Activated naive CD4-positive, alpha-beta T cell treated with anti-CD3 and anti-CD28 coated beads for 36 hours (primary cell): ENCODE measurements at places on chromosomes 6 and 20. TPM values are rescaled to one million over a fixed set of nuclear protein-coding genes. Genes with fewer than 3 reads are reported as not detected.

Gene CNR1
- total RNA-seq: not detected

Gene REM1
- total RNA-seq: not detected

DNA sequence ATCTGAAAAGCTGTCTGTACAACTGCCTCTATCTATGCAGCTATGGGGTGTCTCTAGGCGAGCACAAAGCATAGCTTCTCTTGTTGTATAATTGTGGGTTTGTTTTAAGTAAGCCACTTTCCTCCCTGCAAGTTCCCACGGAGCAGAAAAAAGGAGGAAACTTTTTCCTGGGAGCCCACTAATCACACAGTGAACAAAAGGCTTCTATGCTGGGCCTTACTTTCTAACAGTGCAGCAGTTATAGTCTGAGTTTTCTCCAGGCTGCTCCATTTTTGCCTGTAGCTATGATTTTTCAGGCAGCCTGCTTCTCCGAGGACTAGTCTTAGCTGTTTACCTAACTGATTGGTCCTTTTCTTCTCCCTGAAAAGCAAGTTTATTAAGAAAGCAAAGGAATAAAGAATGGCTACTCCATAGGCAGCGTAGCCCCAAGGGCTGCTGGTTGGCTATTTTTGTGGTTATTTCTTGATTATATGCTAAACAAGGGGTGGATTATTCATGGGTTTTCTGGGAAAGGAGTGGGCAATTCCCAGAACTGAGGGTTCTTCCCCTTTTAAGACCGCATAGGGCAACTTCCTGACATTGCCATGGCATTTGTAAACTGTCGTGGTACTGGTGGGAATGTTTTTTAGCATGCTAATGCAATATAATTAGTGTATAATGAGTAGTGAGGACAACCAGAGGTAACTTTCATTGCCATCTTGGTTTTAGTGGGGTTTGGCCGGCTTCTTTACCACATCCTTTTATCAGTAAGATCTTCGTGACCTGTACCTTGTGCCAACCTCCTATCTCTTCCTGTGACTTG, 84.3 kb downstream of the OPRM1 start:
- DNase-seq: no peak

Gene LINC00237
- not detected for total RNA-seq

- no peak for DNase-seq
Observed at GRCh38 chr20:61520893-61521460, 268.9 kb downstream of the CDH4 start.

Gene EYS
- not detected for total RNA-seq

Gene BPIFB1
- not detected for total RNA-seq

- DNase-seq: no peak
Observed at GRCh38 chr6:72789145-72789544, 167.3 kb downstream of the KCNQ5 start.

DNA sequence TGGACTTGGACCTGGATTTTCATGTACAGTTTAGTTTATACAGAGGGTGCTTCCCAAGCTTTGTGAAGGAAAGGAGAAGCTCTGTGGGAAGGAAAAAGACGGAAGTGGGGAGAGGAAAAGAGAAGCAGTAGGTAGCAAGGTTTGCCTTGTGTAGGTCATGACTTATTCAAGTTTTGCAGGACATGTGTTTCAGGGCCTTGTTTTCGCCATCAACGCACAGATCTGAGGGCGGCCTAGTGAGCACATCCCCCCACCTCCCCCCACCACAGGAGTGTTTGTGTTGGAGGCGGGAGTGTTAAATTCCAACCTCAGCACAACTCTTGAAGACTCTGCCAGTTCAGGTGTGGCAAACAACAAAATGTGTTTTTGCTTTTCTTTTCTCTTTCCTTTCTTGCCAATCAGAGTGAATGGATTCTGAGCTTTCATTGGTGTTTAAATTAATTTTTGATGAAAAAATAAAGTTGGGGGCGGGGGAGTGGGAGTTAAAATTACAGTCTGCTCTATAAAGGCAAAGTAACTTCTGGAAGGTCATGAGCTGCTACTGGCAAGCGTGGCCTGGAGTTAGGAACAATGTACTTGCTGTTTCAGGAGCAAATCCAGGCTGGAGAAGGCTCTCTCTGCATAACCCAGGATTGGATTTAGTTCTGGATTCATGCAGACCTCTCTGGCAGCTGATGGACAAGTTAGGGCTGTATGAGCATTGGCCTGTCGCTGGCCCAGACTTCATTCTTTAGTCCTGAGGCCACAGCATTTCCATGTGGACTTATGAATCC, 338.5 kb downstream of the CD83 start:
- no peak for DNase-seq

Gene PKIB
- not detected for total RNA-seq

GRCh38 chr6:149074832-149075258, 242.7 kb upstream of the TAB2 start:
- DNase-seq: no peak

- no peak for DNase-seq
Observed at GRCh38 chr6:98486057-98486456, 348.3 kb upstream of the POU3F2 start.

GRCh38 chr20:46931699-46932098, 37.1 kb downstream of the EYA2 start:
- no peak for DNase-seq

Gene MICB
- 22.6 TPM for total RNA-seq

GRCh38 chr20:55439070-55439469, 566.2 kb downstream of the CBLN4 start:
- no peak for DNase-seq

Gene GPR6
- not detected for total RNA-seq

GRCh38 chr6:139529420-139529819, 155.0 kb upstream of the CITED2 start:
- no peak for DNase-seq

GRCh38 chr6:13120483-13121482, 207.6 kb downstream of the TBC1D7 start:
- DNase-seq: no peak

Gene PRDM13
- total RNA-seq: not detected

Gene TBXT
- total RNA-seq: not detected

- no peak for DNase-seq
Observed at GRCh38 chr6:24768361-24768760, 6.4 kb upstream of the GMNN start.

DNA sequence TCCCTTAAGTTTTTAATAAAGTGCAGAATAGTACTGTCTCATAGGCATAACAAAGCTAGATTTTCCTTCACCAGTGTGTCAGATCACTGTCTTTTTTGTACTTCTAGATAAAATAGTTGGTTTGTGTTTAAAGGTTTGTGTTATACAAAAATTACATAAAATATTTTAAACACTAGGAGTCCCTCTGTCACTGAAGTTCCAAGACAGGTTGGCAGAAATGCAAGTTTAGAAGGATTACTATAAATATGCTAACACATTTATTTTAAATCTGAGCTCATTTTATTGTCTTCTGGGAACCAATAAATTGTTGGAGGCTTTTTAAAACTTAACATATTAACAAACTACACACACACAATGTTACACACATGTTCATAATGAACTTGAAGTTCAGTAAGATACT, 30.8 kb upstream of the RUNX2 start:
- no peak for DNase-seq

DNA sequence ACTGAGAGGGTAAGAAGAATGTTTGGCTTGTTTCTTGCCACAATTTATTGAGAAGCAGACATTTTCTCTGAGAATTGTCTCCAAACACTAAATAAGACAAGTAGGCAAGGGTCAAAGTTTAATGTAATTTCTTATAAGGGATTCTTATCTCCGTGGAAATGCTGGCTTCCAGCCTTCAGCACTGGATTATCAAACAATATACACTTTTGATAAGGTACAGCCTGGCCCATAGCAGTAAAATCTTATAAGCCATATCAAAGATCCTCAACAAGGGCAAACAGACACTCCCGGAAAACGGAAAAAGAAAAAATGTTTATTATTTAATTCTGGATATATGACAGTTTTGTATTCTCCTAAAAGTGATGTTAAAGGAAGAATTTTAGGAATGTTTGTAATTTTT, 18.5 kb upstream of the ZSCAN9 start:
- no peak for DNase-seq

Gene ANGPT4
- total RNA-seq: not detected

Gene HLA-DRB5
- total RNA-seq: 0.33 TPM

GRCh38 chr6:112202639-112203341, 51.6 kb downstream of the LAMA4 start:
- no peak for DNase-seq

- peak; percentile 69 for DNase-seq
Observed at GRCh38 chr6:160534050-160534696, 129.9 kb downstream of the LPA start.

Gene ZNF391
- total RNA-seq: 3.1 TPM

DNA sequence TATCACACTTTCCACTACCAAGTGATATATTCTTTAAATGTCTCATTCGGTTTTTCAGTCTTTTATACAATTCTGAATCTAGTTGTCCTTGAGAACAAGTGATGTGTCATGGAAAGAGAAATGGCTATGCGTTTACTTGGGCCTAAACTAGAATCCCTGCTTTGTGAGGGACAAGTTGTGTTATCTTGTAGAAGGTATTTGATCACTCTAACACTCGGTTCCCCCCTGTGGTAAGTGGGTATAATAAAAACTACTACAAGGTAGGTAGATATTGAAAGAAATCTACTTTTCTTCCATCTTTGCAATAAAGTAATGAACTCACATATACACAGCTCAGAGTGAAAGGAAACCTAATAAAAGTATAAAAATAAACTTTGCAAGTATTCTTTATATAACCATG, 108.9 kb downstream of the MANEA start:
- no peak for DNase-seq

DNA sequence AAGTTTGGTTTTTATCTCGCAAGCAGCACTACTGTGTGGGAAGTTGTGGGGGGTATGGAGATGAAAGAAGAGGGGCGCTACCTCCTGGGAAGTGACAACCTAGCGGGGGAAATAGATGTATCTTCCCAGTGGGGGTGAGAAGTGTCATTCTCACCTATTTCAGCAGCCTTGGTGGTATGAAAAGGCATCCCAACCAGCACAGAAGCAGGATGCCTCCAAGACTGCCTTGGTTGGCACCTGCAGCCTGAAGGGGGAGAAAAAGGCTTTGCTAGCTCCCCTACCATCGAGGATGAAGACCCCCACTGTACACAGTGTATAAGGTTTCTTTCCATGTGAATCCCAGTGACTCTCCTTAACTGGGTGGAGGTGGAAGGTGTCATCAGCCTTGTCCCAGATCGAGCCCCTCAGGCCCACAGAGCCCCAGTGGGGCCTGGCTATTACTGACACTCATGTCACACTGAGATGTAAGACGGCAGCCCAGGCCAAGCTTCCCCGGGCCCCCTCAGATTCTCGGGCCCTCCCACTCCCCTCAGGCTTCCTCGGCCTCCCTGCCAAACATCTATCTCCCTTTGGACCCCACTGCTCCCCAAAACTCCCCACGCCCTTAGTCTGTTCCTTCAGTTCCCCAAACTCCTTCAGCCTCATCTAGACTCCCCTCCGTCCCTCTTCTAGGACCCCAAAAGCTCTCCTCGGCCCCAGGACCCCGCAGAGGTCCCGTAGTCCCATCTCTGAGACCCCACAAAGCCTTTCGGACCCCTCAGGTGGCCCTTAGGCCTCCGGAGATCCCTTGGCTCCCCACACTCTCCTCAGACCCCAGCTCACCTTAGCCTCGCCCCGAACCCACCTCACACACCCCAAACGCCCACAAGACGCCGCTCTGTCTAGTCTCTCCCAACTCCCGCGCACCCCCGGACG, 688 bp downstream of the COMMD7 start:
- peak; percentile 42 for DNase-seq

GRCh38 chr20:59935457-59936185, 2.2 kb upstream of the SYCP2 start:
- DNase-seq: no peak

DNA sequence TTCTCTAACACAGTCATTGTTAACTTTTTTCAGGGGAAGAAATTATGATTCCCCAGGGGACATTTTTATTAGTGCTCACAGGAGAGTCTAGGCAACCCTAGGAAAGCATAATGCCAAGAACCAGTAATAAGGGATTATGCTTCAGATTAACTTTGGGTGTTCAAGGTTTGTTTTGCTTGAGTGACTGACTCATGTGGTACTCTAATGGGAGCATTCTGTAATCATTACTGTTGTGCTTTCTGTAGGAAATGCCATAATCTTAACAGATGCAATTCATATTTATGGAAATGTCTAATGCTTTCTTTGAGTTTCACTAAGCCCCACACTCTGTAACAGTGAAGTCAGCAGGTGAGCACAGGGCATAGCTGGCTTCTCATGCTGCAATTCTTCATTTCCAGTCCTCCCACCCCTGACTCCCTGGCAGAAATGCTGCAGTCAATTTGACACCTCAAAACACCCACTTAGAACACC, 263.4 kb upstream of the MAN1A1 start:
- no peak for DNase-seq

Gene ADAT2
- 36.8 TPM for total RNA-seq

Gene TIAM2
- 3.0 TPM for total RNA-seq

DNA sequence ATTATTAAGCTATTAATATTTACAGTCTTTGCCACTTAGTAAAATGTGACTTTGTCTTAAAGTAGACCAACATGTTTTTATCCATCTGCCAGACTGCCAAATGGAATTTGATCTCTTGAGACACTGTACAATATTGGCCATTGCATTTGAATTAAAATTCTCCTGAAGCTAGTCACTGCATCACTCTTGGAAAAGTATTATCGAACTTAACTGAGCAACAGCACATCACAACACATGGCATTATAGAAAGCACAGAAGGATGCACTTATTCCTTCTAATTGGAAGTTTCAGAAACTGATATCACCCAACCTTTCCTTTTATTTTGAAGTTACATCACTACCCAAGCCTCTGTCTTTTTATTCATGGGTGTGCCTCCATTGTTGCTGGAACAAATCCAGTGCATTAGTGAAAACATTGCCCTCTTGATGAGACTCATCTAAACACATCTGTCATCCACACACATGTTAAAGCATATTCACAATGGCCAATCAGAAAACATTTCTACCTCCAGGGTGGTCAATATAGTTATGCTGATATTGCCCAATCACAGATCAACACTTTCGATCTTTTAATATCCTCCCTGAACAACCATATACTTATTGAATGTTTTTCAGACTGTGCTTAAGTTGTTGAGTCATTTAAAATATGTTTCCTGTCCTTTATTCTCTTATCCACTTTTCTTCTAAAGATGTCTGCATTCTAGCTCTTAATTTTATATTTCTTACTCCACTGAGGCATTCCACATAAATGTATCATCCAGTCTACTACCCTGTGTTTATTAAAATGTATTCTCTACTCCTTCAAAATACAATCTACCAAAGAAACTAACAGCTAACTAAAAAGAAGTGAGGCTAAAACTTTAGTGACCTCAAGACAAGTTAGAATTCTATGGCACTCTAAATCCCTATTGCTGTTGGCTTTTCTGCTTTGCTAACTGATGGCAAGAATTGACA, 535.0 kb downstream of the RFPL4B start:
- no peak for DNase-seq

GRCh38 chr6:7505189-7505699, 36.2 kb upstream of the DSP start:
- DNase-seq: peak; percentile 49

Gene MRPL14
- total RNA-seq: 41.0 TPM

DNA sequence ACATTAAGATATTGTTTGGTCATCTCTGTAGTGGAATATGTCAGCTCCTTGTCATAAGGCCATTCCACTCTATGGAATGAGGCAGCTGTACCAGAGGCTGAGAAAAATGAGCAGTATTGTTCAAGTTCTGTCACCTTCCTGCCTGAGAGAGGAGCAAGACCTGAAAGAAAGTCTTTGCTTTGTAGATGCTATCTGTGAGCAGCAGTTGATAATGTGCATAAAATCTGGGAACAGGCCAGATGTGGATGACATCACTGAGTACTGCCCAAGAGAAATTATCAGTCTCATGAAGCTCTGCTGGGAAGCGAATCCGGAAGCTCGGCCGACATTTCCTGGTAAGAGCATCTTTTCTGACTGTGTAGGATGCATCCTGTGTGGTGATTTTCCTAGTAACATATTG, 16.8 kb downstream of the RIPK1 start:
- DNase-seq: no peak
